ENCODE measurements at places on chromosomes 3 and 15.

- DNase-seq: no peak
Observed at GRCh38 chr3:159168788-159169187, 366.9 kb downstream of the MFSD1 start.

- no peak for DNase-seq
Observed at GRCh38 chr3:156742401-156742800, 68.0 kb downstream of the TIPARP start.

DNA sequence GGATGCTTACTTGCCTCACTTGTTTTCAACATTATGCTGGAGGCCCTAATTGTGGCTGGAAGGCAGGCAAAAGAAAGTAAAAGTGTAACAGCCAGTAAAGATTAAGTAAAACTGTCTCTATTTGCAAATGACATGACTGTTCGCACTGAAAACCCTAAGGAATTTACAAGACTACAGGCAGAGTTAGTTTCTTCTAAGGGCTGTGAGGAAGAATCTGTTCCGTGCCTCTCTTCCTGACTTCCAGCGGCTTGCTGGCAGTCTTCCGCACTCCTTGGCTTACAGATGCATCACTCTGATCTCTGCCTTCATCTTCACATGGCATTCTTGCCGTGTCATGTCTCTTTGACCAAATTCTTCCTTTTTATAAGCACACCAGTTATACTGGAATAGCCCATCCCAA lies 86.1 kb downstream of the DLG1 start:
- no peak for DNase-seq

DNA sequence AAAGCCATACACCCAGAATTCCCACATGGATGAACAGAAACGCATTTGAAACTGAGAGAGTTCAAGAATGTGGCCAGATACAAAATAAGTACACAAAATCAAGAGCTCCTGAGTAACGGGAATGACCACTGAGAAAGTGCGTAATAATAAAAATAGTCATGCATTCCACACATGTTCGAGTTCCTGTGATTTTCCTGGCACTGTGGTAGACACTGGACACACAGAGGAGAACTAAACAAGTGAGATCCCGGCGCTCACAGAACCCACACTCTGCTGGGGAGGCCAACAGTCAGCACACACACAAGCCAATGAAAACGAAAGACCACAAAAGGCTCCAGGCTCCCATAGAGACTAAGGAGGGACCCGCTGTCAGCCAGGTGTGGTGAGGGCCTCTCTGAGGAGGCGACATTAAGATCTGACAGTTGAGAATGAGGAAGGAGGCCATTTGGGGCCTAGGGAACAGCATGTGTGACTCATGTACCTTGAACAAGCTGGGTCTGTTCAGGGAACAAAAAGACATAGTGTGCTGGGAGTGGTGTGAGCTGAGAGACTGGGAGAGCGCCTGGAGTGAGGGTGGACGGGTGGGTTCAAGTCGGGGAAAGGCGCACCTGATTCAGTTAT lies 5.1 kb downstream of the FAM107A start:
- no peak for DNase-seq

DNA sequence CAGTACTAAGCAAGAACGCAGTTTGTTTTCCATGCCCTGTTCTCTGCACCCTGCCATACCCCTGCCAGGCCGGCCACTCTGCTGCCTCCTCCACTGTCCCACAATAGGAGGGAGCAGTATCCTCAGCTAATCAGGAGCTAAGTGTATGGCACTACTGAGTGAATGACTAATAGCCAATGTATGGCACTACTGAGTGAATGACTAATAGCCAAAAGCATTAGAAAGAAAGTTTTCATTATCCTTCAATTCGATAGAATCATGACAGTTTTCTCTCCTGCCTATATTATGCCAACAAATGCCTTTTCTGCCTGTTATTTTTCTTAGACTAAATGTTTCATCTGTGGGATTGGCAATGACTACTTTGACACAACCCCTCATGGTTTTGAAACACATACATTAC lies 107.5 kb upstream of the CHRM5 start:
- DNase-seq: peak; percentile 61

- no peak for DNase-seq
Observed at GRCh38 chr3:131047582-131047981, 20.9 kb downstream of the NEK11 start.

GRCh38 chr3:14274612-14274936 lies 96.0 kb downstream of the LSM3 start:
- no peak for DNase-seq

Measured in IMR-90 (cell line).